ENCODE measurements at places on chromosomes 1 and 21. TPM values are rescaled to one million over a fixed set of nuclear protein-coding genes. Genes with fewer than 3 reads are reported as not detected.

DNA sequence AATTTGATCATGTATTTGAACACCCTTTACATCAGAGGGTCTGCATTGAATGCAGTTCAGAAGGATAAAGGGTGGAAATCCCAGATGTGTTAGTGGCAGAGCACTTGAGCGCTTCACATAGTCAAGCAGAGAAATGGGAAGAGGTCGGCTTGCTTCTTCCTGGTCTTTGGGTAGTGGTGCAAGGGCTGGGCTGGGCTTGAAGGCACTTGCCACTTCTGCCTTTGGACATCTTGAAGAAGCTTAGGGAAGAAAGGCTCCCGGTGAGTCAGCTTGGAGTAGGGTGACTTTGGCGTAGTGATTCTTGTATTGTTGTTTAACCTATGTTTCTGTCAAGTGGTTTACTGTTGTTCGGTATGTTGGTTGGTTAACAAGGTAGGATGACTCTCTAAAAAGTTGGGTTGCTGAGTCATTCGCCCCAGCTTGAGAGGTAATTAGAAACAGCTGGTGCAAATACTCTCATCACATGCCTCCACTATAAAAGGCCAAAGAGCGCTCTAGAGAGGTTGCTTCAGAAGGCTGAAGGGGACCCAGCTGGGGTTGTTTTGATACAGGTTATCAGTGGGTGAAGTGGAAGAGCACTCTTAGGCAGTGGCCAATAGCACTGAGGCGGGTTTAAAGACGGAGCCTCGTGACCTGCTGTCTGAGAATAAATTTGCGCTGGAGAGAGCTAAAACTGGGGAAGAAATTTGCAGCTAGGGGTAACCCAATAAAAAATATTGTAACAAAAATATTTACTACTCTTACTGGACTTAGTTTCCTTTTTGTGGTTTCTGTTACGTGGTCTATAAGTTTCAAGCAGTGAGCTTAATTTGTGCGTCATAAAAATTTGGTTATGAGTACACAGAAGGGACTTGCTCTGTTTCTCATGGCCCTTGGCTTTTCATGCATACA is 1.4 kb downstream of the BACH1 start:
- DNase-seq = peak; percentile 97

- DNase-seq = no peak
Measured at GRCh38 chr1:56630786-56631185, 14.3 kb upstream of the PRKAA2 start.

GRCh38 chr21:17976691-17977090 is 157.5 kb upstream of the C21orf91 start:
- DNase-seq = no peak

P3R3URF gene
- not detected for total RNA-seq

FCGR1A gene
- total RNA-seq = not detected

- no peak for DNase-seq
Measured at GRCh38 chr1:196515904-196516303, 92.3 kb downstream of the KCNT2 start.

DNA sequence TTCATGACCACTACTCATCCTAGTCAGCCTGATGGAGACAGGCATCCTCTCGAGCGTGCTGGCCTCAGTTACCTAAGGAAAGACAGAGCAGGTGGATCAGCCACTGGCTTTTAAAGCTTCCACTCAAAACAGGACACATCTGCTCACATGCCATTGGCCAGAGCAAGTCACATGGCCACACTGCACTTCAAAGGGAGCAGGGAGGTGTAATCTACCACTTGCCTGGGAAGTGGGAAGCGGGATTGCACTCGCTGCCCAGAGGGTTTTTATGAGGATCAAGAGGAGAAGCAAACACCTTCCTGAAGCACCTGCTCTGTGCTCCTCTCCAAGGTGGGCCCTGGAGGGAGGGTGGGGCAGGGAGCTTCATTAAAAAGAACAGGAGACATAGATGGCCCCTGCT is 108.0 kb downstream of the TAS1R2 start:
- DNase-seq = no peak

GRCh38 chr21:37392441-37392840 is 25.9 kb downstream of the DYRK1A start:
- DNase-seq = no peak

GRCh38 chr1:199422206-199422605 is 605.3 kb upstream of the NR5A2 start:
- peak; percentile 42 for DNase-seq

Data from A172 (cell line).